ENCODE measurements at places on chromosomes 2 and 18.

GRCh38 chr2:161681046-161681445 is 56.8 kb downstream of the SLC4A10 start:
- DNase-seq: no peak

DNA sequence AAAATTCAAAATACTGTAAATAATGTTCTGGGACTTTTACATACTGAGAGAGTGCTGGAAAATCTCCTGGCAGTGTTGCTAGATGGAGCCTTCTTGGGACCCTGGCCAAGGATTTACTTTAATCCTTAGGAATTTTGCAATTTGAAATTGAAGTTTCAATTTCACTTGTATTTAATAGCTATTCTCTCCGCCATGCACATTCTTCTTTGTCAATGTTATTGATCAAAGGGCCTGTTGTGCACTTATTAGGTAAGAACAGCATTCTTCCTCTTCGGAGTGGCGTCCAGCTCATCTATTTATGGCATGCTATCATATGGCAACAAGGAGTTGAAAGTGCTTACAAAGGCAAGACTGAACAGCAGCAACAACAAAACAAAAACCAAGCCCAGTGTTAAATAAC is 40.1 kb upstream of the SOS1 start:
- no peak for DNase-seq

DNA sequence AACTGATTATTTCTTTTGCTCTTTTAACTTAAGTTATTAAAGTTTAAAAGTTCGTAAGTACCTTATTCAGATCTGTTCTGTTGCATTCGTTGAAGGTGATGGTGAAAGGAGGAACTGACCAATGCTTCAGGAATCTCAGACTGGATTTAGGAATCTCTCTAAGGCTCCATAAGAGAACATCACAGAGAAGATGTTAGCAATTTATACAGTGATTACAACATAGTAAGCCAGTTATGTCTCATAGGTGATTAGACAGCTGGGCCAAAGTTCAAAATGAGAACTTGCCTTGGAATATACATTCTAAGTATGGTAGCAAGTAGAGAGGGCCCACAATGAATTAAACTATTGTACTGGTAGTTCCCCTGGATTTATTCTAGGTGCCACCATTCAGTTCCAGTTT is 3.2 kb downstream of the MARS2 start:
- DNase-seq: no peak

DNA sequence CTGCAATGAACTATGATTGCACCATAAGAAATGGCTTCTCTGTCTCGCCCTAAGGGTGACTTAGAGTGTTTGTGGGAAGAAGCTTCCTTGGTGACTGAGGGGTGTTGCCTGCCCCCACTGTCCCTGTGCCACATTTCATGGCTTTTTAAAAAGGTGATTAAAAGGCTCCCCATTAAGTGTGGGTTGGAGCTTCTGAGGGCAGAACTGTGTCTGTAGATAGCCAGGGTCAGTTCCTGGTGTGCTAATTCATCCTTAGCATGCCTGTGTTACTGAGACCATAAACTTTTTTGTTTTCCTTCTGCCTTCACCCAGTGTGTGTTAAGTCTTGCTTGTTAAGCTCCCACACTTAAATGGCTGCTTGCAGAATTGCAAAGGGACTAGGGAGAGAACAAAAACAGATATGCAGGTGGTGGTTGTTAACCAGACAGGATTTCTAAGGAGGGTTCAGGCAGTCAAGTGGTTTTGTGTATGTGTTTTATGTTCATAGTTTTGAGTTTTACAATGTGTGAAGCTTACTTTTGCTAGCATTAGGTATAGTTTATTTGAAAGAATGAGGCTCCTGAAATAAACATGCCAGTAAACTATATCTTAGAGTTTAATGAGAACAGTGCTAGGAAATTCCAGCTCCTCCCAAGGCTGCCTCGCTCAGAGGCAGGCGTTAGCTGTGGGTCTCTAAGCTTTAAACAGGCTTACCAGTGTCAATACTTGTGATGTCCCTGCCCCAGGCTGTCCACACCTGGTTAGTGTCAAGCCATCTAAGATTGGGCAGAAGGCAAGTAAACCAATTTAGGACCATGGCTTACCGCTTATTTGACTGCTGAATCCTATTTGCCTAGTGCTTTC is 14.5 kb downstream of the CERS6 start:
- no peak for DNase-seq

DNA sequence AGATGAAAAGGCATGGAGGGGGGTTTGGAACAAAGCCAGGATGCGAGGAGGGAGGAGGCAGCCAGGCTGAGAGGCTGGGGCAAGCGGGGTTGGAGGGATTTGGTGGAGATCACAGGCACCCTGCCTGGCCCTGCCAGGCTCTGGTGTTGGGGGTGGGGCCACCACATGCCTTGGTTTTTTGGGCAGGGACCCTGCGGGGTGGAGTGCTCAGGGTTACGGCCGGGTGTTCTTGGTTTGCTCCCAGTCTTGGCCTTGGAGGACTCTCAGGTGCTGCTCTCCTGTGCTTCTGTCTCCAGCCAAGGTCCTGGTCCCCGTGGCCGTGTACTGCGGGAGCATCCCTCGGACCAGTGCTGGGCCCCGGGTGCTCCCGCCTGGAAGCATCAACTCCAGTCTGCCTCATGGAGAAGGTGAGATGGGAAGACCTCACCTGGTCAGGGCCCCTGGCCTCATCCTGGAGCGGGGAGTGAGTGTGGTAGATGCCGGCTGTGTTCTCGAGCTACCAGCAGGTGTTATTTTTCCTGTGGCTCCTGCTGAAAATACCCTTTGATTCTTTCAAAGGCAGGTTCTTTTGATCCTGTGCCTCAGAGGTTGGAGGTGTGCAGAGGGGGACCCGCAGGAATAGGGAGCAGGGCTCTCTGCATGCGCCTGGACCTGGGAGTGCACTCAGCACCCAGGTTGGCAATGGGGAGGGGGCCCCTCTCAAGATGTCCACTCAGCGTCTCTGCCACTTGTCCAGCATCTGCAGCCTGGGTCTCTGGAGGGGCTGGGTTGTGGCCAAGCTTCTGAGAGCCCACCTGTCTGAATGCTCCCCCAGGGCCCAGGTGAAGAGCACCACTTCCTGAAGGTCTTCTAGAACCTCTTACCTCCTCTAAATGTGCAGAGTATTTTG is 17.0 kb downstream of the TOGARAM2 start:
- no peak for DNase-seq

GRCh38 chr18:79191956-79192355 is 122.8 kb downstream of the ATP9B start:
- no peak for DNase-seq

GRCh38 chr2:187580462-187581124 is 26.4 kb upstream of the TFPI start:
- DNase-seq: no peak

- DNase-seq: no peak
Observed at GRCh38 chr2:240999873-241000541, 1.6 kb downstream of the SNED1 start.

DNA sequence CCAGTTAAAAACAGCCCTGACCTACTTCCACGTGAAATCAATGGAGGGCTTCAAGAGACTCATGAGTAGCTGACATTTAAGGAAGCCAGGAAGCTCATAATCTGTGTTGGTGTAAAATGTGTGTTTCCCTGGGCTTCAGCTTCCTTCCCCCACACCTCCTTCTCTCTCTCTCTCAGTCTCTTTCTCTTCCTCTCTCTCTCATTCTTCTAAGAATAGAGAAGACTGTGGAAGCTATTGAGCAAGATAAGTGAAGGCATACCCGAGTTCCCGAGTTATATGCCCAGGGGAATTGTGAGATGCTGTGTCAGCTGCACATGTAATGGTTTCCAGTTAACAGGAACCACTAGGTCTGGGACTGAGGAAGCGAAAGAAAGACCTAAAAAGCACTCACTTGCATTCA is 199.4 kb downstream of the NYAP2 start:
- no peak for DNase-seq

DNA sequence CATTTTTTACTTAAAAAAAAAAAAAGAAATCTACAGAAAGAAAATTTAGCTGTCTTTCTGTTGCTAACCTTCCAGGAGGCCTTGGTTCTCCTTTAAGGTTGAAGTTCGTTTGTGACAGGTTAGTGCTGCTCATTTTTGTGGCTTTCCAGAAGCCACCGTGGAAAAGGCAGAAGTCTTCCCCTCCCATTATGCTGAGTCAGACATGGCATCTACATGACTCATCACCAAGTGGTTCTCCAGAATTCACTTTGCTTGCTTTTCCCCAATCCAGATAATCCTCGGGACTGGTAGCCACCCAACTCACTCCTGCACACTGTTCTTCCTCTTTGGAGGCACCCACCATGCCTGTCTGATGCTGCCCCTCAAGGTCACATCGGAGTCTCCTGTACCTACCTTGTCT is 228.7 kb downstream of the PIK3C3 start:
- DNase-seq: no peak

DNA sequence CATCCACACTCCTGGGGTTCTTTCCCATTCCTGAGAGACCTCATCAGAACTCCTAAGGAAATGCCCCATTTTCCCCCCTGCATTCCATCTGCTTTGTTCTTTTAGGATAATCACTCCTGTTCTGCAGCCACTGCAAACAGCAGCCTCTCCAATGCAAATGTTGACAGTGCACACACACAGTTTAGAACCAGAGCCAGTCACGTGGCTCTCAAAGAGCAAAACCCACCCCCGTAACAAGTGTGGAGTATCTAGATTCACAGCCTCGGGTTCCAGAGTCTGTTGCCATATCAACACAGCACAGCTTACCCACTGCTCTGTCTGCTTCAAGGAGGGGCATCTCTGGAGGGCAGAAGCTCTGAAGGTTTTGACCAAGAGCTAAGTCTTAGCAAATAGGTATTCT is 180.0 kb downstream of the NAPG start:
- peak; percentile 19 for DNase-seq

- DNase-seq: no peak
Observed at GRCh38 chr2:9738535-9739496, 104.5 kb upstream of the TAF1B start.

DNA sequence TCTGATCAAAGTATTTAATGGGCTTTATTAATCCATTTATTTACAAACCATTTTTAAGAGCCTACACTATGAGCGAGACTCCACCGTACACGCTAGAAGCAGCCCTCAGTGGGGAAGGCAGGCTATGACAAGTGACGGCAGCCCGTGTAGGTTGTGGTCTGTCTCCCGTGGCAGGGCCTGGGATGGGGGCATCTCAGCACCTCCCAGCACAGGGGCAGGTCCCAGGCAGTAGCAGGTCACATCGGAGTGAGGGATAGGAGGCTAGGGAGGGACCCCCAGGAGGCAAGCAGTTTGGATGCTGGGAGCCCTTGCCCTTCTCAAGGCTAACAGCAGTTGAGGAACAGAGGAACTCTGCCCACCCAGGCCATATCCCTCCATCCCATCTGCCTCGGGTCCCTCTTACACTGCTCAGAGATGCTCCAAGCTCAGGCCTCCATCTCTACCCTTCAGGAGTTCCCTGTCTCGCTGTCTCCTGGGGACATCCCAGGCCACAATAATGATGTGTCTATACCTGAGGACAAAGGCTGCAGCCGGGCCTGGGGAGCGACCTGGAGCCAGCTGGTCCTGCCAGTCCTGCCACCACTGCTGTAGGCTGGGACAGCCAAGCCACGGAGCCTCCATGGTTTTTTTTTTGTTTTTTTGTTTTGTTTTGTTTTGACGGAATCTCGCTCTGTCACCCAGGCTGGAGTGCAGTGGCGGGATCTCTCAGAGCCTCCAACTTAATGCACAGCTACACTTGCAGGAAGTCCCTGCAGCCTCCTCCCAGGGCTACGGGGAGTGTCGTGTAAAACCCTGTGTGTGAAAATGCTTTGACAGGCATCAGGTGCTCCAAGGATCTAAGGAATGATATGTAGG is 92.0 kb downstream of the NDUFA10 start:
- DNase-seq: no peak

- DNase-seq: no peak
Observed at GRCh38 chr2:235094457-235094856, 142.6 kb downstream of the SH3BP4 start.

DNA sequence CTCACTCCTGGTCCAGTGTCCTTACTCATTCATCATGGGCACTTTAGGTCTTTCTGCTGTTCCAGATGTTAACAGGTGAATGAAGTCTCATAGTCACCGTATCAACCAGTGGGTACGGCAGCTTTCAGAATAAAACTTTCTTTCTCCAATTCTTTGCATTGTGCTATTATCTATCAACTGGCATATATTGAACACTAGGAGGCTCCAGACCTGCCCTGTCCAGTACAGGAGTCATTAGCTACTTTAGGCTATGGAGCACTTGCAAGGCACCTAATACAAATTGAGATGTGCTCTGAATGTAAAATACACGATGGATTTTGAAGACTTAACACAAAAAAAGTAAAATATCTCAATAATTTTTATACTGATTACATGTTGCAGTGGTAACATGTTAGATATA is 43.2 kb upstream of the NEB start:
- DNase-seq: no peak

- DNase-seq: no peak
Observed at GRCh38 chr18:48662011-48662661, 123.3 kb downstream of the CTIF start.

DNA sequence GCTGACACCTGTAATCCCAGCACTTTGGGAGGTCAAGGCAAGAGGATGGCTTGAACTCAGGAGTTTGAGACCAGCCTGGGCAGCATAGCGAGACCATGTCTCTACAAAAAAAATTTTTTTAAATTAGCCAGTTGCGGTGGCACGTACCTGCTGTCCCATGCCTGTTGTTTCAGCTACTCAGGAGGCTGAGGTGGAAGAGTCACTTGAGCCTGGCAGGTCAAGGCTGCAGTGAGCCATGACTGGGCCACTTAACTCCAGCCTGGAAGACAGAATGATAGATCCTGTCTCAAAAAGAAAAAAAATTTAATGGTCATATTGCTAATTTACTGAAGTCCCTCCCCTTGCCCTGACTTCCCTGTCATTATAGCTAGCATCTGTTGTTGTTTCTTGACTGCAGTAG is 112.6 kb downstream of the ARHGAP28 start:
- no peak for DNase-seq

- no peak for DNase-seq
Observed at GRCh38 chr2:120871016-120871635, 135.5 kb downstream of the GLI2 start.

- DNase-seq: no peak
Observed at GRCh38 chr18:46343931-46344372, 239.8 kb downstream of the HAUS1 start.

GRCh38 chr18:13268158-13269012 is 49.8 kb downstream of the LDLRAD4 start:
- DNase-seq: no peak

GRCh38 chr2:39571111-39571731 is 94.5 kb upstream of the TMEM178A start:
- DNase-seq: no peak

DNA sequence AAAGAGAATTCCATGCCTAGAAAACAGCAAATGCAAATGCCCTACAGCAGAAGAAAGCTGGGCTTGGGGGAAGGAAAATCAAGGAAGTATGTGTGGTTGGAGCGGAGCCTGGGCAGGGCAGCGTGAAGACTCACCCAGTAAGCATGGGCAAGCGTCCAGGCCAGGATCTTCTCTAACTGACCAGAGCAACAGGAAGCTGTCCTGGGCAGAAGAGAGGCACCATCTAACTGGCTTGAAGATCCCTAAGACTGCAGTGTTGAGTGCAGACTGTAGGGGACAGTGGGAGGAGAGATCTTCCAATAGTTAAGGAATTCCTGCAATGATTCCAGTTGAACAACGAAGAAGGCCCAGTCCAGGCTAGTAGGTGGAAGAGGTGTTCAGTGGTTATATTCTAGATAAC is 57.9 kb downstream of the NXPH2 start:
- no peak for DNase-seq
